ENCODE measurements at places on chromosomes 3 and 15. TPM values are rescaled to one million over a fixed set of nuclear protein-coding genes. Genes with fewer than 3 reads are reported as not detected.
A peak's percentile ranks its signal among the peaks of the same experiment; 100 is the strongest.

TMEM158 gene
- total RNA-seq = 1.3 TPM

SCN11A gene
- total RNA-seq = not detected

PLSCR2 gene
- total RNA-seq = not detected

FEZF2 gene
- total RNA-seq = not detected

DNA sequence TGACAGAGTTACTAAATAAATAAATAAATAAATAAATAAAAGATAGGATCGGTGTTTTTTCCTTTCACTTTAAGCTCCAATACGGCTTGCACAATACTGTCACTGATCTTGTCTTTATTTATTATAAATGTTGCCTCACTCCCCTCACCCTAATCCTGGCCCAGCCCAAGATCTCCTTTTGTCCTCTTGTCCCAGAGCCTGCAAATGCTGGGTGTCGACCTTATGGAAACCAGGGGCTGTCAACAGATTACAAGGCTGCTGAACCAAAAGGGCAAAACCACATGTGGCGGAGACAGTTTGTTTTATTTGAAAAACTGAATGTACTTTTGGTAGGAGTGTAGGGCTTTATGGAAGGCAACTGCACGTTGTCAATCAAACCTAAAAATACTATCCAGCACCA, 75.9 kb downstream of the RFTN1 start:
- no peak for DNase-seq

GRCh38 chr15:31325595-31326155, 960 bp upstream of the KLF13 start:
- peak; percentile 3 for DNase-seq

- no peak for DNase-seq
Measured at GRCh38 chr15:62848632-62849050, 193.9 kb upstream of the TPM1 start.

DNA sequence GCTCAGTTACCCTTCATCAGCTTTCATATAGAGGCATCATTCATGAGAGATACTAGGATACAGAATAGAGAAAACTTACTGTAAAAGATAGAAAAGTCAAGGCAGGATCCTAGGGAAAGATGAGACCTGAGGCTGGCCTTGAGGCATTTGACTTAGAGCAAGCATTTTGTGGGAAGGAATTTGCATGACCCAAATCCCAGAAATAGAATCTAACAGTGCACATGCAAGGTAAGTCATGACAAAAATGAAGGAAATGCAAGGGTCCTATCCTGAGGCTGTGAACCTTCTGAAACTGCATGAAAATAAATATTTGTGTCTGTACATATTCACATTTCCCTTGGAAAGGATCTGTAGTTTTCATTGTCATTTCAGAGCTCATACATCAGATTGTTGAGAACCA, 122.3 kb downstream of the HCN4 start:
- DNase-seq = no peak

DNA sequence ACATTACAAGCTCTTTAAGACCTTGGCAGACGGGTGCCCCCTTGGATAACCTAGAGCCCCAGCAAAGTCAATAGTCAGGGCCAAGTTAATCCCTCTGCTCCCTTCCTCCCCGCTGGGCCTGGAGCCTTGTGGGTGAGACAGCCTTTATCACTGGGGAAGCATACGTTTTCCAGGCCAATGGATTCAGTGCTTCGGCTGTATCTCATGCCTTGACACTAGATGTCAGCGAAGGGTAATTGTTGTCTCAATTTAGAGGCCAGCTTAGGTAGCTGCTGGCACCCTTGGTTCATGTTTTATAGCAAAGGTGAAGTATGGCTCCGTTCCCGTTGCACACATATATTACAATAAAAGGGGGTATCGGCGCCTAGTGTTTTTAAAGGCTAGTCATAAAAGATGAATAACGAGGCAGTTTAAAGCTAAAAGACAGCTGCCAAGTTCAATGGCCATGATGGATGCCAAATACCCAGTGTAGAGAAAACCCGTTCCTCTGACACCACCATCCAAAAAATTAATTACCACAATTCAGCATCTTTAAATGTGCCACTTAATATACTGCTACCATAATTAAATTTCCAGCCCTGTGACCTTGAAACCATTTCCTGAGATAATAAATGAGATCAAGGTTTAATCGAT, 52.3 kb upstream of the BNIP2 start:
- peak; percentile 55 for DNase-seq

GRCh38 chr15:70765504-70766281, 2.3 kb upstream of the UACA start:
- no peak for DNase-seq

DNA sequence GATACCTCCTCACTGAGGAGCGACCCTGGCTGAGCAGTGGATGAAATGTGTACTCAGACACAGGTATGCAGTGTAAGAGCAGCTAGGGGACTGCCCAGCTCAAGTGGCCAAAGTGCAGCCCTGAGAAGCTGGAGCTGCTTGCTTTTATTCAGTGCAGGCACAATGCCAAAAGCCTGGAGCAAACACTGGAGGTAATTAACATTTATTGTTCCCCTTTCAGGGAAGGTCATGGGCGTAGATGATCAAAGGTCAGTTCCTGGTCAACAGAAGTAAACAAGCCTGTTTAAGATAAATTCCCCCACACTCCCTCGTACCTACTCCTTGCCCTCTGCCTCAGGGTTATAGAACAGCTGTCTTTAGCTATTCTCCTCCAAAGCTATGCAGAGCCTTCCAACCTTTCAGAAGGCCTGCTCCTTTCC, 17.5 kb downstream of the PLA2G4F start:
- DNase-seq = no peak

C3orf70 gene
- total RNA-seq = under 0.01 TPM

- no peak for DNase-seq
Measured at GRCh38 chr15:68966996-68967395, 36.7 kb downstream of the SPESP1 start.

DNA sequence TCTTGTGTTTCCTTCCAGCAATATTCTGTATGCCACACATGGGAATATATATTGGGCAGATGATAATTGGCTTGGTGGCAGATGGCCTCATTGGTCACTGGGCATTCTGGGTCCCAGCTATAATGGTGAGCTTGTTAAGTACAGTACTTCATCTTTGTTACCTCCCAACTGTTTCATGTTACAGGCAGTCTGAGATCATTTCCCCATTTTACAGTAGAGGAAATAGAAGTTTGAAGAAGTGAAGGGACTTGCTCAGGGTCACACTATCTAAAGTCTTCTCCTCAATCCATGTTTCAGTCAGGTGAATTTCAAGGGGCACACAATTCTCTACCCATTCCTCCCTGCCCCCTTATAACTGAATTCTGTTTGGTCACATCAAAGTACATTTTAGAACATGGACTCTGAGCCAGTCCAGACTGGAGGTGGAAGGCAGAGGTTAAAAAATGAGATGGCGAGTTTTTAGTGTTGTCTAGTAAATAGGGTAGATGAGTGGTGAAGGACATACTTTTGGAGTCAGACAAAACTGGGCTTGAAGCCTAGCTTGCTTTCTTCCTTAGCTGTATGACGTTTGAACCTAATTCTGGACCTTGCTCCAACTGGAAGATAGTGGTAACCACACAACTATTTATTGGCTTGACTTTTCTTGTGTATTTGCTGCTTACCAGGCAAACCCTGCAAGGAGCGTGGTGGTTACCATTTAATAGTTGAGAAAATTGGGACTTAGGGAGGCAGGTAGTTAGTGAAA, 2.5 kb downstream of the EEFSEC start:
- no peak for DNase-seq

GRCh38 chr3:95154766-95155165, 1091.9 kb downstream of the NSUN3 start:
- peak; percentile 94 for DNase-seq

GRCh38 chr3:72137865-72138861, 353.2 kb upstream of the PROK2 start:
- DNase-seq = no peak

- DNase-seq = no peak
Measured at GRCh38 chr15:72168808-72169190, 28.8 kb downstream of the GRAMD2A start.

DNA sequence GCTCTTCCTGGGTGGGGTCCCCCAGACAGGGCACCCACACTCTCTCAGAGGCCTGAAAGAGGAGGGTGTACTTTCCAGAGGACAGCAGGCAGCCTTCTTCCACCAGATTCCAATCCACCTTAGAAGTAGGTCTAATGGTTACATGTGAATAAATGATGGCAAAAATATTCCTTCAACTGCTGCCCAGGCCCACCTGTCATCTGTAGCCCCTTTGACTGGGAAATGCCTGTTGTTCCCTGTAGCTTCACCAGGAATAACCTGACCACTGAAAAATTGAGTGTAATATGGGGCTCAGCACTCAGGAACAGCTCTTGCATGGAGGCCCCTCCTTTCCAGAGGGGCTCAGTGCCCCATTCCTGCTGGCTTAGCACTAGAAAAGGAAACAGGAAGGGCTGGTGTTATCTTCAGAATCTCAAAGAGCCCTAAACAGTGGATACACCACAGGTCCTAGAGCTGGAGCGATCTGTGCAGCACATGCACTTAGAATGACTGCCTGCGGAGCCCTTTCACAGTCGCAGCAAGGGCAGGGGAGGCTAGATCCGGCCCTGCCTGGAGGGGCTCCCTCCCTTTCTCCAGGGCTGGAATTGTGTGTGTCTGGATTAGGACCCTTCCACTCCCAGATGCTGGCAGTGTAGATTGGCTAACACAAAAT, 32.1 kb downstream of the SLC22A14 start:
- DNase-seq = no peak

MKRN2 gene
- total RNA-seq = 22.9 TPM

ANKUB1 gene
- 0.26 TPM for total RNA-seq

ACAD11 gene
- 39.3 TPM for total RNA-seq

LSMEM2 gene
- total RNA-seq = not detected

DNA sequence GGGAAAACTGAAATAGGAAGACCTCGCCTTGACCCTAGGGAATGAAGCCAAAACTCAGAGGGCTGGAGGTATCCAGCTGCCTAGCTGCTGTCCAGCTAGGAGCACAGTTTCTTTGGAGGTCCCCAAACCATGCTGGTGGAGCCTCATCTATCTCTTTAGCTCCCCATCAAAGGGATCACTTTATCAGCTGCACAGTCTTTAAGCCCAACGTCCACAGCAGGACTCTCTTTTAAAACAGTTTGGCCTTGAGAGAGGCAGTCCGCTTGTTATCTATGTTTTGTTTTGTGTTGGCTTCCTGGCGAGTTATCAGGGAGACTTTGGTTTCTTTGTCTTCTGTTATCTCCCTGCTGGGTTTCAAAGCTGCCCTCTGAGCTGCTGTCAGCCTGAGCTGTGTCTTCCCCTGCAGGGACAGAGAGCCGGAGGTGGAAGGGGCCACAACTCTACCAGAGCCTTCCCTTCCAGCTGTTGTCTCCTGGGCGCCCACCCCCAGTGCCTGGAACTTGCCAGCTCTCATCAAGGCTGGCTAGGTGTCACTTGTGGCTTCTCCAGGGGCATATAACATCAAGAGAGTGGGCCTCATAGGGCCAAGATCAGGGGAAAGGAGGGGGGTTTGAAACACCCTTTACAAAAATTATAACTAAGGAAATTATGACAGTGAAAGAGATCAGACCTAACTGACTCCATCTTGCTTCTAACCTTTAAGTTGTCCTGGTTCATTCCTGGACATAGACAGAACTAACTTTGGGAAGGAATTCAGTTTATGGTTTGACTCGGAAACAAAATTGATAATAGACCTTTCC, 61.4 kb upstream of the C15orf39 start:
- DNase-seq = no peak

DNA sequence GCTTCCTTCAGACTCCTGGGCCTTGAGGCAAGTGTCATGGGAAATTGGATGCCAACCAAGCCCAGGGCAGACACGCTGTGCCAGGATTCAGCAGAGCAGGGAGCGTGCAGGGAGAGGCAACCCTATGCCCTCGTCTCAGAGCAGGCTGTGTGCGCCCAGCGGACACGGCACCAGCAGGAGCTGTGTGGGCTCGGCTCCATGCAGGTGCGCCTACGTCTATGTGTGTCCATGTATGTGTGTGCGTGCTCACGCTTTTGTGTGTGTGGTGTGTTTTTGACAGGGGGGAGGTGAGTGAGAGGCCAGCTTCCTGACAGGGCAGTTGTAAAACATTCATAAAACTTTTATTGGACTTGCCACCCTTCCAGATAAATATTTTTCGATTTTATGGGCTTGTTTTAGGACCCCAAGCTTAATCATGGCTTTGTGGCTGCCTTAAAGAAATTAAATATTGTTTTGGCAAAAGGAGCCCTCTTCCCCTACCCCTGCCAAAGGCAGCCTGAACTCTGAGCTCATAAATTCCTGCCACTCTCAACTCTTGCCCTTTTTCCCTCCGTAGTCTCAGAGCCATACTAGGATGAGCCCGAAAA, 84.4 kb downstream of the DNAJB8 start:
- no peak for DNase-seq

DNA sequence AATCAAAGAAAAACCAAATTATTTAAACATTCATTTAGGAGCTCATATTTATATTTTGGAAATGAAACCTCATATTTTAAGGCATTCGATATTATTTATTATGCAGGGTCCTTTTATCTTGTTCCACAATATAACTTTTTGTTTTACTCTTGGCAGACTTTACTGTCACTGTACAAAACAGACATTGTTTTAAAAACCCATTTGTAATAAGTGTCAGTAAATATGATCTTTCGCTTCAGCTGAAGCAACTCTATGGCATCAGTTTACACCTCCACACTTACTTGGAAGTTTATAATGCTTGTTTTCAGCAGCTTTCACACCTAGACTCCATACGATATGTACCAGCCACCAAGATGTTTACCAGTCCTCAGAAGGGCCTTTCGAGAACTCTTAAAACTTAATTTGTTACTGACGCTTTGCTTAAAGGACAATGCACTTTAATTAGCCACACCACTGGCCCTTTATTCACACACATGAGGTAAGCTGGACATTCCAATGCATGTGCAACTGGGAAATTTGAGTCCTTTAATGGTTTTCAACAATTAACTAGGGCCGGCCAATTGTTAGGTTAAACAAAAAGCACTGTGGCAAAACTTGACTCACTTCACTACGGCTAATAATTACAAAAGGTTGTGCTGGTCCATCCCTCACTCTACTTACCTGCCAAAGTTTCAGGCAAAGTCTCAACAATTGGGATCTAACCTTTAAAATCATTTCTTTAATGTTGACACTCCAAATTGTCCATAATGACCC, 16.7 kb downstream of the WWTR1 start:
- no peak for DNase-seq

- DNase-seq = no peak
Measured at GRCh38 chr3:156396851-156397250, 158.1 kb downstream of the SSR3 start.
